ENCODE measurements at places on chromosomes 5 and 9. TPM values are rescaled to one million over a fixed set of nuclear protein-coding genes. Genes with fewer than 3 reads are reported as not detected.

GRCh38 chr5:176183321-176184074 is 54.7 kb upstream of the SIMC1 start:
- no peak for ATAC-seq

GRCh38 chr5:142322747-142323479 is 1.9 kb downstream of the SPRY4 start:
- no peak for ATAC-seq

The PDE8B gene
- total RNA-seq: 1.8 TPM

GRCh38 chr9:127173063-127173462 is 50.6 kb upstream of the ANGPTL2 start:
- ATAC-seq: no peak

DNA sequence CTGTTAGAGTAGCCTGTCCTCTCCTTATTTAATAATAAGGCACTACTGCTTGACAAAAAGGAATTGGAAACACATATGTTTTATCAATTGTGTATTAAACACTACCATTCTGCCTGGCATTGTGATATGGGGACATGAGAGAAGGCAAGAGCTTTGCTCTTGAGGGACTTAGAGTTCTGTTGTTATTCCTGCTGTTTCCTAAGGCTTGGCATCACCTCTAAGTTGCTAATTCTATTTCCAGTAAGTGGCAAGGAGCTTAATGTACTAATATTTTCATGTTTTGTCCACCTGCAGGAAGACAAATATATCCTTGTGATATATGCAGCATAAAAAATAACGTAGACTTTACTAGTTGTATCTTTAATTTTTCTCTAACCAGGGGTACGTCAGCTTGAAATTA is 12.6 kb downstream of the HMGCR start:
- no peak for ATAC-seq

The PPWD1 gene
- total RNA-seq: 32.5 TPM

- no peak for ATAC-seq
These were observed 8.8 kb downstream of the MSX2 start for GRCh38 chr5:174733091-174733690.

DNA sequence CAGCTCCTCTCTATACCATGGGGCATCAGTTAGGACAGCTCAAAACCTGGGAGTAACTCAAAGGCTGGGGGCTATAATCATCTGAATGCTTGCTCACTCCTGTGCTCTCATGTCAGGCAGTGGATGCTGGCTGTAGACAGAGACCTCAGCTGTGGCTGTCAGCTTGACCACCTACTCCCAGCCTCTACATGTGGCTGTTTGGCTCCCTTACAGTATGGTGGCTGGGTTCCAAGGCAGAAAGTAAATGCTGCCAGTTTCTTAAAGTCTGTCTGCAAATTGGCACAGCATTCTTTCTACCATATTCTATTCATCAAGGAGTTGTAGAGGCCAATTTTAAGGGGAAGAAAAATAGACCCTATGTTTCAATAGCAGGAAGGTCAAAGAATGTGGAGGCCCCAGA is 66.9 kb downstream of the TMC1 start:
- ATAC-seq: no peak

The HACD4 gene
- 1.6 TPM for total RNA-seq

DNA sequence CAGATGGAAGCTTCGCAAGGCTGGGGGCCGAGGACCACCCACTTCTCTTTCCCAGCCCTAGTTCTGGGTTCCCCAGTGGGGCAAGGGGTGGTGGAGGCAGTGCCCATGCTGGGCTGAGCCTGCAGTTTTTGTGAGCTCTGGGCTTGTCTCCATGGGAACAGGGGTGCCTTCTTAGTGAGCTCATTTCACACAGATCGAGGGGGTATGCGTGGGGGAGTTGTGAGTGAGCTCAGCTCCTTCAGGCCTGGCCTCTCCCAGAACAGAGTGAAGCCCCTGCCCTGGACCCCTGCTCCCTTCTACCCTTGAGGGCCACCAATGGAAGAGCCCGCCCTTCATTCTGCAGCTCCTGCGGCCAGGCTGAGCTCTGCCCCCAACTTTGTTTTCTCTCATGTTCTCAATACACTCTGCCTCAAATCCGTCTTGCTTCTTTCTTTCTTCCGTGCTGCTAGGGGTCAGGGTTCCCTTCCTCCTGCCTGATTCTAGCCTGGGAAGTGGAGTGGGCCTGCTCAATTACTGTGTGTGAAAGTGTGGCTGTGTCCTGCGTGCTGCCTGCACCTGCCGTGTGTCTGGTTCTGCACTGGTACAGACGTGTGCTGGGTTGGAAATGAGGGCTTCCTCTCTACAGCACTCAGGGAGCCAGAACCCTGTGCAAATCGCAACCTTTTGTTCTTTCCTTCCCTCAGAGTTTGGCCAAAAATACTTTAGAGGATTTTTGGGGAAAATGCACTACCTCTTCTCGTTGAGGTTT is 9.0 kb upstream of the MYOZ3 start:
- ATAC-seq: peak; percentile 48

DNA sequence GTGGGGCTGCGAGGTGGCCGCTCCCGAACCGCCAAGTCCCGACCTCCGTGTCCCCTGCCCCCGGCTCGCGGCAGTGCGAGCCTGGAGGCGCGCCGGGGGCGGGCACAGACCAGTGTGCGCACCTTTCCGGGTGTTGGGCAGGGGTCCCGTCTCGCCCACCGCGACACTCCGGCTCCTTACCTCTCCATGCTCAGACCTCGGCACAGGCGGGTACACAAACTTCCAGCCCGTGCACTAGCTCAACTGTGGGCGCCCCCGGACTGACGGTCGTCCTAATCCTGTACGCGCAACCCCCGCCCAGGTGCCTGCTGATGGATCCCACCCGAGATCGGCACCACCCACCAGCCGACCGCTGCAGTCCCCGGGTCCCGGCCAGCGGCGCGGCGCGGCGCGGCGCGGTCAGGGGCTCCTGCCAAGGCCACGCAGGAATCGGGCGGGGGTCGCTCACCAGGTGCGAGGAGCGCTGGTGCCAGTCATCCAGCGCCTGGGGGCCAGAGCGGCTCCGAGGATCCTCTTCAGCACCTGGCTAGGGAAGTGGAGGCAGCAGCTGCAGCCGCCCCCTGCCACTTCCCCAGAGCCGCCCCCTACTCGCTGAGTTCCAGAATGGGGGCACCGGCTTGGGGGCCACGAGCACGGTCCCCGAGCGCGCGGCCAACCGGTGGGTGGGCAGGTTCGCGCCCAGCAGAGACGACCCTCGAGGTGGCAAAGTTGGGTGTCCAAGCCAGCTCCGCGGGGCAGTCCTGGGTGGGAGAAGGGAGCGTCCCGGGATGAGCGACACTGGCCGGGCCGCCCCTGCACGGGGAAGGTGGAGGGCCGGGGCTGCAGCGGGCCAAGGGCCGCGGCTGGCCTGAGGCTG is 511 bp downstream of the SEMA5A start:
- ATAC-seq: peak; percentile 37

DNA sequence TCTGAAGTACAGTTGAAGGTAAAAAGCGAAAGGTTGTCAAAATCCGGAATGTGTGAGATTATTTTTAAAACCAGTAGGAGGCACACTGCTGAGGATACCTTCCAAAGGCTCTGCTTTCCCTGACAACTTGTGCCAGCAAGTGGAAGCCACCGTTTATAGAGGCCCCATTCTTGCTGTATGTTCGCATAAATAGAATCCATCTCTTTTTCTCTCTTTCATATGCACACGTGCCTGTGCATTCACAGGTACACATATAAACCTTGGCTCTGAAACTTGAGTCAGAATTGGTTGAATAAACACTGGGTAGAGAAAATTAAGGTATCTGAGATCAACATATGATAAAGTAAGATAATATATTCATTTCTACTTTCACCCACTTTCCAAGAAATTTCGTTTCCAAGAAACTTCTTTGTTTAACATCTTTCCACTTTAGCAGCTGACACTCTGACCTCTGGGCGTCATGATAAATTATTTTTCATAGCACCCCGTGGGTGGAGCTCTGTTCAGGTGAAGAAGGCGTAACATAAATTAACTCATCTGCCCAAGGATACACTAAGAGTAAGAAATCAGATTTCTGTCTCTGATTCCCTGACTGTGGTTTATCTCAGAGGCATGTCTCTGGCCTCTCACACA is 63.7 kb upstream of the RICTOR start:
- no peak for ATAC-seq
